ENCODE measurements at places on chromosomes 16 and 17.

GRCh38 chr17:75996665-75997590 is 3.7 kb upstream of the CDK3 start:
- DNase-seq: no peak

- DNase-seq: no peak
Measured at GRCh38 chr16:87196231-87196630, 121.0 kb downstream of the C16orf95 start.

DNA sequence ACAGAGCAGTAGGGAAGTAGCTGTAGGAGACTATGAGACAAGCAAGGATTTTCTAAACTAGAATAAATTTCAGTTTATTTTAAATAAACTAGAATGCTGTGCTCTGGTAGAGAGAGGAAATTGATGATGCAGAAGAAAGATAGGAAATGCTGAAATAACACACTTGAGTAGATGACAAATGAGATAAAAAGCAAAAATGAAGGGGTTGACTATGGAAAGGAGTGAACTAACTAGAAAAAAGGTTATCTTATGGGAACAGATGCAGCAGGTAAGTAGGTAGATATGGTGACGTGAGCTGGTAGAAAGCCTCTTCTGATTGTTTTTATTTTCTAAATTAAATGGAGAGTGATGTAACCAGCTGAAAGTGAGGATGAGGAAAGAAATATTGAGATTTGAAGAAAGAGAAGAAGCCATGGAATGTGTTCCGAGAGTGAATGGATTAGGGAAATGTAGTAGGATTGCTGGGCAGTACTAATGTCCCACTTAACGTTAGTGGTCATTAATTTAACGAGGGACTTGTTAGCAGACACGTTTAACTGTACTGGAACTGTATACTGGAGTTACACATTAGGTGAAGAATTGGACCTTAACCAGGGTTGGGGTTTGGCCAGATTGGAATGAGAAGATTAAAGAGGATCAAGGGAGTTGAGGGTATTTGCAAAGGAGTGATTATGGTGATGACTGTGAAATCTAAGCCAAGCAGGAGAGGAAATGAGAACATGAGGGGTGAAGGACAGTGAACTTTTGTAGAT is 196.5 kb downstream of the TANC2 start:
- DNase-seq: no peak

DNA sequence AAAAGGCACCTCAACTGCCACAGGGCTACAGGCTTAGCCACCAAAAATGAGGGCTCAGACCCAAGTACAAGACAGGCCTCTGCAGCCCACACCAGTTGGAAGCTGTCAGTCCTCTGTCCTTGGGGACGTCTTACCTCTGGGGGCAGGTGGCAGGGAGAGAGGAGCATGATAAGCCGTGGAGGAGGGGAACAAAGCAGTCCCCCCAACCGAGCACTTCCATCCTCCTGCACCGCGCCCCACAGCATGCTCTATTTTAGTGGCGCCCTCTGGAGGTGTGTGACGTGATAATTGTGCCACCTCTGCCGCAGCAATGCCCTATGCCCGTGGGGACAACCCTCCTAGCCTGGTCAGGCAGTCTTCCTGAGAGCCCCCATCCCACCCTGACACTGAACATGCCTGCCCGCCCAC is 13.6 kb downstream of the G6PC3 start:
- peak; percentile 59 for DNase-seq

GRCh38 chr17:39700148-39700987 is 504 bp downstream of the ERBB2 start:
- peak; percentile 40 for DNase-seq

DNA sequence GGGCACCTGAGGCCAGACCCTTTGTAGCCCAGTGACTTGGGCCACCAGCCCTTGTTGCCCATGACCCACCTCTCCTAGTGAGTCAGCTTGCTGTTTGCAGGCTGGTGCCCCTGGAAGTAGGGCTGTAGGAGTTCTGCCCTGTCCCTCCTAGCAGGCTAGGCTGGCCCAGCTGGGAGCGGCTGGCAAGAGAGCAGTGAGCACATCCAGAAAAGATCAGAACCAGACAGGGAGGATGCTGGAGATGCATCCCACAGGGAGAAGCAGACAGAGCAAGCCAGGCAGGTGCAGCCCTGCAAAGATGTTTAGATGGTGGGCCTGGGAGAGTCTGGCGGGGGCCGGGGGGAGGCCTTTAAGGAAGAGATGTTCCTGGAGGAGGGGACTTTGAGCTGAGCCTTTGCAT is 2.4 kb downstream of the SLC5A10 start:
- DNase-seq: no peak

DNA sequence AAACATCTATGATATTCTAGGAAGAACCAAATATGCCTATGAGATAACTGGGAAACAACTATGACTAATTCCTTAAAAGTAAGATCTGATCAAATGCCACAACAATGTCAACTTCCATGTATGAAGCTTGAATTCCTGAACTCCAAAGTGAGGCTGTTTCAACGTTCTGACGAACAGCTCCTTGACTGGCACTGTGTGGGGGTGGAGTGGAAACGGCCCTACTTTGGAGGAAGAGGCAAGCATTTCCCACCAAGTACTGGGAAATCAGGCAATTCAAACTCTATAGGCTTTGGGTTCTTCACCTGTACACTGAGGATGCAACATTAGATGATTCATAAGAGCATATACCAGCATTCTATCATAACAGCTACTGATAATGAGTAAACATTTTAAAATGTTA is 187.2 kb downstream of the CDK5R1 start:
- no peak for DNase-seq

DNA sequence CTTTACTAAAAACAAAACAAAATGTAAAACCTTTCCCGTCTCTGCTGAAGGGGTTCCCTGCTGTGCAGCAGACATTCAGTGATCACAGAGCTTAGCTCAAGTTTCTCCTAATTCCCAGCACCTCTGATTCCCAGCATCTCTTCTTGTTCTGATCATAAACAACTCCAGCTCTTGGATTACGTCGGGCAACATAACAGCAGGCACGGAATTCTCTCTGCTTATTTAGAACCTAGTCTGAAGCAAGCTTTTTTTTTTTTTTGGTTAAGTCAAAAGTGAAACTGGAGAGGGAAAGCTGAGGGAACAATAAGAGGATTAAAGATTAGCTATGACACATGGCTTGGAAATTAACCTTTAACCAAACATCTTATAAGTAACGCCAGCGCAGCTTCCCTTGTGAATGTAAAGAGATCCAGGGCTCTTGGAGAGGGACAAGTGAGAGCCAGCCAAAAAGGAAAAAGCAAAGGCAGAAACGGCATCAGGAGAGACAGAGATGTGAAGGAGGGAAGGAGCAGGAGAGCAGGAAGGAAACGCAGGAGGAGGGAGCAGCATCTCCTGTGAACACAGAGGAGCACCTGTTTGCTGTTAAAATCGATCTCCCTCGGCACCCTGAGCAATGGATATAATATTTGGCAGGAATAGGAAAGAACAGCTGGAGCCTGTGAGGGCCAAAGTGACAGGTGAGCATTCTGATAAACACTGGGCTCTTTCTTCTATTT is at the start of gene BCO1:
Gene BCO1, plus strand, starts transcription at position 394 of the 716 bp plus-strand sequence. Its CDS starts 220 bp downstream, at position 614.
- peak; percentile 45 for DNase-seq

- no peak for DNase-seq
Measured at GRCh38 chr17:66177048-66177447, 14.9 kb downstream of the CEP112 start.

DNA sequence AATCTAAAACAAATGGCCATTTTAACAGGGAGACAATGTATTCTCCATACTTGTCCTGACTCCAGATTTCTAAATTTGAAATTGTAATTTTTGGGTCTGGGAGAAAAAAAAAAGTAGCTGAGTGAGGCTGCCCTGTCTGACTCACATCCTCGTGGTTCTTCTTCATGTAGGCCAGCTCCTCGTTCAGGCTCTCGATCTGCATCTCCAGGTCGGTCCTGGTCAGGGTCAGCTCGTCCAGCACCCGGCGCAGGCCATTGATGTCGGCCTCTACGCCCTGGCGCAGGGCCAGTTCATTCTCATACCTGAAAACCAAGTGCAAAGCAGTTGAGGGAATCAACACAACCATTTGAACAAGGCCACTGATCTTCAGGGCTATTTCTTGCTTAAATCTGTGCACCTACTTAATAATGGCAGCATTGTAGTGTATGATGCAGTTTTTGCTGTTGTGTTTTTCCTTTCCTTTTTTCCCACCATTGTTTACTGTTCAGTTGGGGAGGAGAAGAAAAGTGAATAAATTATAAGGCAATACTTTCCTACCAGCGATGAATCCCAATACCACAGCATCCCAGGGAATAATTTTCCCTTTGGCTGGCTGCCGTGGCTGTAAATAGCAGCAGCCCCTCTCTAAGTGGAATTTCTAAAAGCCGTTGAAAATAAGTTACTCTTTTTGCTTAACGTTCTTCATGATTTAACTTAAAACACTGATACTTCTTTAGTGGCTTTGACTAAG is 2.2 kb downstream of the KRT12 start:
- DNase-seq: no peak

DNA sequence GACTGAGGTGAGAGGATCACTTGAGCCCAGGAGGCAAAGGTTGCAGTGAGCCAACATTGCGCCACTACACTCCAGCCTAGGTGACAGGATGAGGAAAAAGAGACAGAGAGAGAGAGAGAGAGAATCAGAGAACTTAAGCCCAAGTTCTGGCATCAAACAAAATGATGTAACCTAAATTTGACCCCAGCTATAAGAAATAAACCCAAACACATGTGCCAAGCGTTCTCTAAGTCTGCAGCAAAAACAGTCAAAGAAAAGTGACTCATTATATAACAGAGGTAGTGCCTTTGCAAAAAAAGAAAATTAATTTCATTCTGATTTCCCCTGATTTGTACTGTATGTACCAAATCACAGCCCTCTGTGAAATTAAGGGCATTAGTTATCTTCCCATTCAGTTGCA is 89.5 kb downstream of the CDH11 start:
- DNase-seq: no peak

DNA sequence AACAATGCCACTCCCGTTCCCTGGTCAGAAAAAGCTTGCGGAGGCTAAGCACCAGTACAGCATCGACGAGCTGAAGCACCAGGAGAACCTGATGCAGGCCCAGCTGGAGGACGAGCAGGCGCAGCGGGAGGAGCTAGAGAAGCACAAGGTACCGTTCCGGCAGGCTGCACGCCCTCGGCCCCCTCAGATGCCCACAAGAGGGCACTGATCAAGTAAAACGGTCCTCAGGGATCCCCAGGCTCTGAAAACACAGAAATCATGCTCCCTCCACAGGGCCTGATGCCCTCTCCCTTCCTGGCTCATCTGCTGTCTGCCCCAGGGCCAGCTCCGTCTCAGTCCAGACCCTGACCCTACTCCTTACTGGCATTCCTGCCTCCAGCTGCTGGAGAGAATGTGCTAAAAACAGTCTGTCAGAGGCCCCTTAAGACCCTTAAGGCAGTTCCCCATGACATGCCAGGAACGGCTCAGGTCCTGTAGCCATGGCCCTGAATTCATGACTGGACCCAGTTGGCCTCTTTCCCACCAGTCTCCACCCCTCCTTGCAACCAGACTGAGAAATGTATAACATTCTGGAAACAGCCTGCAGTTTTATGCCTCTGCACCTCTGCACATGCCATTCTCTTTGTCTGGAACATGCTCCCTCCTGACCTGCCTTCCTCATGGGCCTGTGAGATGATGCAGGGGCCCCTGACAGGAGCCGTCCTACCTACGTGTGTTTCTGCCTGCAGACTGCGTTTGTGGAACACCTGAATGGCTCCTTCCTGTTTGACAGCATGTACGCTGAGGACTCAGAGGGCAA is 21.8 kb downstream of the DRC3 start:
- no peak for DNase-seq

GRCh38 chr16:28872952-28873351 is 5.3 kb upstream of the ATP2A1 start:
- no peak for DNase-seq

GRCh38 chr16:65119901-65120401 is 1.9 kb downstream of the CDH11 start:
- DNase-seq: no peak

- DNase-seq: no peak
Measured at GRCh38 chr17:48904428-48904827, 3.8 kb upstream of the UBE2Z start.

DNA sequence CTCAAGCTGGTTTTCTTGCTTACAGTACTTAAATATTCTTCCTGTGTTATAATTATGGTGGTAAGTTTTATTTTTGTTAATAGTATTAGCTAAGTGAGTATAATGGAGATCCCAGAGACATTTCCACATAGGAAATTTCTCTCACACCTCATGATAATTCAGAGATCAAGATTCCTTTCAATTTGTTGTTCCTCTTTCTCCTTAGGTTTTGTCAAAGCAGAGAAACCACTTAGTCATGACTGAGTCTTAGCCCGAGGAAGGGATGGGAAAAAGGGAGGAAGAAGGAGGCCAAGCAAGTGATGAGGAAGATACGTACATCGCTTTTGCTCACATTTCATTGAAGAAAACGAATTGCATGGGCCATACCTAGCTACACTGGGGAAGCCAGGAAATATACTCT is 18.4 kb downstream of the ESRP2 start:
- no peak for DNase-seq

All from HEK293T (cell line).